ENCODE measurements at places on chromosomes 3 and 15.

- DNase-seq = no peak
Measured at GRCh38 chr15:60118626-60119025, 114.5 kb downstream of the FOXB1 start.

DNA sequence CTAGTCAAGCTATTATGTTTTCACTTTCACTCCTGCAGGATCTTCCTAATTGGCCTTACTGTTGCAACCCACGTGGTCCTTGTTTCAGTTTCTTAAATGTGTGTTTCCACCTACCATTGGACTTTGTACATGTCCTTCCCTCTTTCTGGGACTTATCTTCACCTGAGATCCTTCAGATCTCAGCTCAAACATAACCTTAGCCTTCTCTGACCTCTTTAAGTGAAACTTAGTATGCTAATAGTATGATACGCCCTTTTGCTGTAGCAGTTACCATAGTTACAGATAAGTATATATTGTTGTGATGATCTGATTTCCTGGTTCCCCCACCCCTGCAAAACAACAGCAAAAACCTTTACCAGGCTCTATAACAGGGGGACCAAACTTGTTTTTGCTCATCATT is 35.2 kb downstream of the U2SURP start:
- no peak for DNase-seq

DNA sequence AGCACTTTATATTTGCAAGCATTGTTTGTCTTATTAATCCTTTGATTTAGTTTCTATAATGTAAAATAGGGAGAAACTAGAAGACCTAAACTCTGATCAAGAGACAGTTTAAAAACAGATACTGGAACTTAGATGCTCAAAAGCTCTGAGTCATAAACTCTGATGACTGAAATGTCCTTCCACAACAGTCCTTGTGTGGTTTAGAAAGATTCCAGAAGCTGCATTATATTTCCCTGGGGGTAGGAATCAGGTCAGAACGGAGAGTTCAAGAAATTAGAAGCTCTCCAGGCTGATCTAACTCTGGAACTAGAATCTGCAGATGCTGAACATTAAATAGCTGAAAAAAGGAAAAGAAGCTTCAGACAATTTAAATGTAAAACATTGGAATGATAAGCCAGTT is 18.3 kb upstream of the ONECUT1 start:
- no peak for DNase-seq

DNA sequence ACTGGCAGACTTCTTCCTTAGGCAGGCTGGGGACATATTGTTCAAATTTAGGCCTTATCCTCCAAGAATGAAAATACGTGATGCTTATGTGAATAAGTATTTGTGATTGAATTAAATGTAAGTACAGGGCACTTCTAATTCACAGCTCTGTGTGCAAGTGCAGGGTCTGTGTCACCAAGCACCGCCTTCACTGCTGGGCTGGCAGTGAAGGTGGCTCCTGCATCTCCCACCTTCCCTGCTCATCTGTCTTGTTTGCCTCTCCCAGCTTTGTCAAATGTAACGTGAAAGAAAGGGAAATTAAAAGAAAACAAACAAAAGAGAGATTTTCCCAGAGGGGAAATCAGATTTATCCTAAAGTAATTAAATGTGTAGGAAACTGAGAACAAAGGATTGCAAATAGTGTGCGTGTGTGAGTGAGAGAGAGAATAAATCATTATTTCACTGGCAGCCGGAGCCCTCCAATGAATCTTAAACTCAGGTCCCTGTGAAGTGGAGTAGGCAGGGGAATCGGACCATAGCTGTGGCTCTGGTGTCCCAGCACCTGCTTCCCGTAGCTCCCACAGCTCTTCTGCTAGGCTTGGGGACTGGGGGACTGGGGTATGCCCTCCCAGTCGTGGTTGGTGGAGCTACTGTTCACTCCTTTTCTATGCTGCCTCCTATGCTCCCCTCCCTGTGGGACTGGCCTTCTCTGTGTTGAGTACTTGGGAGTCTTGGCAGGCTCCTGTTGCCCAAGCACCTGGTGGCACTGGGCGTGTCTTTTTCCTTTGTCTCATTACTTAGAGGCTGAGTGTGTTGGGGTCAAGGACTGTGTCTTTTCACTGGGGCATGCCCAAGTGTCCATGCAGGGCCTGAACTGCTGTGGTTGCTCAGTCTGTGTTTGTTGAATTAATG is 222.2 kb downstream of the EPHB1 start:
- no peak for DNase-seq

All from ELF-1 (cell line).